ENCODE measurements at places on chromosomes 12 and 14. TPM values are rescaled to one million over a fixed set of nuclear protein-coding genes. Genes with fewer than 3 reads are reported as not detected.
A peak's percentile ranks its signal among the peaks of the same experiment; 100 is the strongest.

DNA sequence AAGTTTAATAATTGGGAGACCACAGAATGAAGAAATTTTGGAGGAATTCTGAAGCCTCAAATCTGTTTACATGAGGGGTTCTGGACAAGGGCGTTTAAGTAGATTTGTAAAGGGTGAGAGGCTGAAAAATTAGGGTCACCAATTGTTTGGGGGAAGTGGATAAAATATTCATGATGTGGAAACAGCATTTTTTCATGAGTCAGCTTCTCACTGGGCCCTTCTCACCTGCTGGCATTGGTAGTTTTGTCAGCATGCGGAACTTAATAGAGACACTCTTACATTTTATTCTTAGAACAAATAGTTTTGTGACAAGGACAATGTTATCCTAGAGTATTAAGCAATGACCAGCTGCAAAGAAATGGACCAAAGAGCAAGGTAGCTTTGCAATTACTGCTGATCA, 634.4 kb downstream of the LRFN5 start:
- DNase-seq: no peak

DNA sequence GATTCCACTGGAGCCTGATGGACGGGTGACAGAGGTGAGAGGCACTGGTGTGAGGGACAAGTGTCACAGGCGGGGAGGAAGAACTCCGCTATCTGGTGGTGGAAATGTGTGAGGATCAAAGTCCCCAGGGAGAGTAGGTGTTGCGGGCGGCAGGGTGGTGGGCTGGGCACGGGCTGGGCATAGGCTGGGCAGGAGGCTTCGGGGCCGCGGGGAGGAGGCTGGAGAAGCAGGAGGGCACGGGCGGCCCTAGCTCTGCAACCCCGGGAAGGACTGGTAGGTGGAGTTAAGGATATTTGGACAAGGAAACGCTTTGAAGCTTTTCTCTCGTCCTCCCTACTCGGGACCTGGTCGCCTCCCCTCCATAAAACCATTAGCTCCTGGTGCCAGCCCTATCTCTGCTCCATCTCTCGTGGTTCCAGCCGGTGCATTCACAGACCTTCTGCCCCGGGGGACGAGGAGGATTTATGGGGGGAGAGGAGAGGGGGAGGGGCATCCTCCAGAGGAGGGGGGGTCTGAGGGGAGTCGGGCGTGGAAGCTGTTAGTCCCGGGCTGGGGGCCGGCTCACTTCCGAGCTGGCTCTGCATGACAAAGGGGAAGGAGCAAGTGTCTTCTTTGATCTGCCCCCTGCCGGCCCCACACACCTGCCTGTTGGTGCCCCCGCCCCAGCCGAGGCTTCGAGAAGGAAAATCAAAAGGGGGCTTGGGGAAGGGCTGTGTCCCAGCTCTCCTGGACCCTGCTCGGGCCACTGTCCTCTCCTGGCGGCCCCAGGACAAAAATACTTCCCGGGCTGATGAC, 504 bp downstream of the WNT5B start:
- DNase-seq: peak; percentile 75

- DNase-seq: no peak
Observed at GRCh38 chr14:67814821-67815220, 1.6 kb downstream of the ZFYVE26 start.

- DNase-seq: no peak
Observed at GRCh38 chr14:92585981-92586937, 72.7 kb downstream of the RIN3 start.

GRCh38 chr12:43079476-43079875, 472.5 kb downstream of the ADAMTS20 start:
- no peak for DNase-seq

- DNase-seq: no peak
Observed at GRCh38 chr12:10455766-10456165, 2.6 kb upstream of the KLRC1 start.

DNA sequence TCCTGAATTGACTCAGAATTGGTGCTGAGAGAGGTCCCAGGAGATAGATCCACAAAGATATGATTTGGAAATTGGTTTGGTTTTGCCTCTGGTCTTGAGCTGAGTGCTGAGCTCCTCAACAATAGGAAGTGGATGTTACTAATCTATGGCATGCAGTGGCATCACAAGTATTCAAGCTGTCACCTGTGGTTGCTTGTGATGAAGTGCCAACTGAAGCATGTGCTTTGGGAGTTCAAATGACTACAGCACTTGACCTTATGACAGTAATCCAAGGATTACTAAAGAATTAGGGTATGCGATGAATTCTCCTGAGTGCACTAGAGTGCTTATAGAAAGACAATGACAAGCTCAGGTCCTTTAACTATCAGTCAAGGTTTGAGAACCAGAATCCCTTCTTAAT, 406.2 kb downstream of the NOVA1 start:
- DNase-seq: no peak

- DNase-seq: no peak
Observed at GRCh38 chr12:30622509-30622908, 73.2 kb downstream of the IPO8 start.

DNA sequence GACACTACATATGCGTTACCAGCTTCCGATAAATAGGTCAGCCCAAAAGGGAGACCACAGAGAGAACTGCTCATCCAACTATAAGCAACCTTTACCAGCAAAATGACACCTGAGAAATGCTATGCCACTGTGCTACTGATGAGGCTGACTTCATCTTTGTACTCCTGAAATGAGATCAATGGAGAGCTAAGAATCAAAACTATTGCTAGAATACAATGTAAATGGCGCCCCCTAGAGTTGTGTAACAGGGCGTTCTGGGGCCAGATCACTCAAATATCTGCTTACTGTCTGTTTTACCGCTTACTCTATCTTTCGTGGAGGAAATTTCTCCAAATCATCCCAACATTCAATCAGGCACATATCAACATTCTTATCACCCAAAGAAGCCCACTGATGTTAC, 4.6 kb downstream of the ZNF384 start:
- DNase-seq: no peak

DNA sequence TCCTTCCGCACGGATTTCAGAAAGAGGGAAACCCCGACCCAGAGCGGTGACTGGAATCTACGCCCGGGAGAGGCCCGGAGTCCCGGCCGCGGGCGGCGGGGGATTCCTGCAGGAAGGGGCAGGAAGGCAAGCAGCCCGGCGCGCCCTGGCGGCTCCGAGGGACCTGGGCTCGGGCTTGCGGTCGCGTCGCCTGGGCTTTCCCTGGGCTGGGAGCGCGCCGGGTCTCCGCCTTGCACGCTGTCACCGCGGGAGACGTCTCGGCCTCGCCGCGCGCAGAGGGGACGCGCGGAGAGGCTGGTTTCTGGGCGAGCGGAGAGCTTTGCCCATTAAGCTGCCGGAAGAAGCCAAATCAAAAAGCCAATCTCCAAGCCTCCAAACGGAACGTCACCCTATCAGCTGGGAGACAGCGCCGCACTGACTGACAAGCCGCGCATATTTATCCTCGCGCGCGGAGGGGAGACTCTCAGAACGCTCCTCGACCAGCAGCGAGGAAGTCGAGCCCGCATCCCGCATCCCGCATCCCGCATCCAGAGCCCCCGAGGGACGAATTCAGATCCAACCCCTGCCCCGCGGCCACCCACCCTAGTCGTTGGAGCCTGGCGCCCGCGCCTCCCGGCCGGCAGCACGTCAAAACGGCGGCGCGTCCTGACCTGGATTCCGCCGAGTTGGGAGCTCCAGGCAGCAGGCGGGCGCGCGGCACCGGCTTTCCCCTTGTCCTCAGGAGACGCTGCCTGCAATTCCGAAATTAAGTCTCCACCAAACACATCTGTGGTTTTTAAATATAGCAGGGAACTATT, at the start of gene SLC8A3:
TSS of gene SLC8A3 (minus strand) at position 293 of the 797 bp plus-strand sequence. CDS start 20,529 bp downstream, outside the sequence.
- peak; percentile 54 for DNase-seq

GRCh38 chr14:71591929-71592328, 340.3 kb upstream of the RGS6 start:
- DNase-seq: no peak

DNA sequence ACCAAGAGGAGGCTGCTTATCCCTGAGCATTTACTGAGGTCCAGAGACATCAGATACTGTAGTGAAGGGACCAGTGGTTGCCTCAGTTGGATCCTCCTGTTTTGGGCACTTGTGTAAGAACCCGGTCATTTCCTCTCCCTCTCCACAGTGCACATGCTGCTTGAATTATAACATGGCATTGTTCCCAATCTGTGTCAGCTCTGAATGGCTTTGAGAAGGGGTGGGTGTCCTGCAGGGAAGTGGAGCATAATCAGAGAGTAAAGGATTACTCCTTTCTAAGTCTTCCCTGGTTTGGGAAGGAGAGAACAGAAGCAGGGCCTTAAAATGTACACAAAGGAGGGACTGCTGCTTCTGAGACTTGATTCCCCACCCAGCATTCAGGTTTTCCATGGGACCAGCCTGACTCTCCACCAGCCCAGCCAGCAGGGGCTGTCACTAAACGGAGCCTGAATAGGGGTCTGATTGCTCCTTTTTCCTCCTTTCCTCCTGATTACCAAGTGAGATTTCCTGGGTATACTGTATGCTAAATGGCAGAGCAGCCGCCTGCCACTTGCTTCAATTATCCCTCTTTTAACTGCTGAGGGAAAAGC, 78.4 kb downstream of the NRXN3 start:
- peak; percentile 38 for DNase-seq

GRCh38 chr14:31090883-31091764, 64.9 kb upstream of the STRN3 start:
- DNase-seq: no peak

DNA sequence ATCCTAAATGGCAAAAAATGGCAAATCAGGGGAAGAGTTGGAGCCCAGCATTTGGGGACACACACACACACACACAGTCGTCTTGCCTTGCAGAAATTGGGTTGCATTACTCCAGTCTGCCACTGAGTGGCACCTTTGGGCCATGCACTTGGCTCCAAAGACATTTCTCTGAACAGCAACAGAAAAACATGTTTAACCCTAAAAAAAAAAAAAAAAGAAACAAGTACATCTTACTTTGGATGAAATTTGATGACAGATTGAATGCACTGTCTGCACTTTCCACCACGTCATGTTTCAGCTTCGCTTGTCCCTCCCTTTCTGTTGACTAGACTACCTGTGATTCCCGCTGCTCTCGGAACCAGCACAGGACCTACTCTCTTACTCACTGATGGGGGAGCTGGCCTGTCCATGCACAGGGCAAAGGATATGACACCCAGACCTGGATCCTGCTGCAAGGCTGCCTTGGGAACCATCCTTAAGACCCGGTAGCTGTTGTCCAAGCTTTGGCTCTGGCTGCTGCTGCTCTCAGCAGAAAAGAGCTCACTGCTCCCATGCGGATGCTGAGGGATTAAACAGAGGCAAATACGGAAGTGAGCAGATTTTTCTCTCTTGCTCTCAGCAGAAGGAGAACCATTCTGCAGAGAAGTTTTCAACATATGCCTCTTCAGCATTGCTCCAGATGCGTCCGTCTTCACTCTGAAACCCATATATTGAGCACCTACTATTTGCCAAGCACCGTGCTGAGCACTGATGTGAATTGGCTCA, 376.8 kb downstream of the DPF3 start:
- DNase-seq: peak; percentile 84

DNA sequence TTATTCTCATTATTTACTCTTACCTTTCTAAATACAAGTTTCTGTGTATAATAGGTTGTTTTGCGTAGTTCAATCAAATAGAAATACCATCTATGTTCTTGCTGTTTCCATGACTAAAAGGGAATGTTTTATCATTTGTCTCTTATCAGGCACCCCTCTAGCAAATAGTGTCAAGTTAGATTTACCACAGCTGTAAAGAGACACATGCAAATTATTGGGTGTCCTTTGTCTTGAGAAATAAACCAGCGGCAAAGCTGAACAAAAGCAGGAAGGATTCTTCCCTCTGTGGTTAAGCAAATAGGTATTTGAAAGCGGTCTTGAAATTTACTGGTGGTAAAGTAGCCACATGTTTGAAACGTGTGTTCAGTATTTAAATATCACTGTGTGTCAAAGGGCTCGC, 405.9 kb downstream of the TMTC2 start:
- DNase-seq: no peak

GRCh38 chr12:89390802-89391673, 38.7 kb upstream of the DUSP6 start:
- DNase-seq: no peak

DNA sequence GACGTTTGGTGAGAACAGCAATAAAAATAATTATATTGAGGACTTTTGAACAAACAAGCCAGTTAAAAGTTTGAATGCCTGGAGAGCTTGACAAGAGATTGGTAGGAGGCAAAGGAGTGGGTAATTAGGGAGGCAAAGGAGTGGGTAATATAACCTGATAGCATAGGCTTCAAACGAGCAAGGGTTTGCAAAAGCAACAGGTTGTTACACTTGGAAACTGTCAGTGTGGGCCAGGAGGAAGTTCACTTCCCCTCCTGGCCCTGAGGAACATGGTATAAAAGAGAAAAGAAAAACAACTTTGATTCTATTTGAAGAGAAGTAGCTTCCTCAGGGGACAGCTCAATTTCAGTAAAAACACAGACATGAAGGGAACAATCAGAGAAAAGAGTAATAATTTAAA, 121.7 kb downstream of the CCER1 start:
- DNase-seq: peak; percentile 57

DNA sequence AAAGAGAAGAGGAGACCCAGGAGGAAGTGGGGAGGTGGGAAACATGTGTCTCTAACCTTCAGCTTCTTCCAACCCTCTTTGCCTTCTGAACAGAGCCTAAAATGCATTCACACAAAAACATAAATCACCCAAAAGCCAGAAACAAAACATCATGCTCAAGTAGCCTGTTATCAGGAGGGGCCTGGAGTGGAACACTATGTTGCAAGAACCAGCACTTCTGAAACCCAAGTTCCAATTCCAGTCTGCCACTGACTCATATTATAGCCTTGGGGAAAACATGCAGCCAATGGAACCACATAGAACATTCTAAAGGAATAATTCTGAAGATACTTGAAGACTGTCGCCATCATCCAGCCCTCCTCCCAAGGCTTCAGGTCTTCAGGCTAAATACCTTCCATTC, 169.8 kb upstream of the PLXNC1 start:
- DNase-seq: no peak

GRCh38 chr12:31517994-31518393, 72.9 kb downstream of the DENND5B start:
- peak; percentile 37 for DNase-seq

DNA sequence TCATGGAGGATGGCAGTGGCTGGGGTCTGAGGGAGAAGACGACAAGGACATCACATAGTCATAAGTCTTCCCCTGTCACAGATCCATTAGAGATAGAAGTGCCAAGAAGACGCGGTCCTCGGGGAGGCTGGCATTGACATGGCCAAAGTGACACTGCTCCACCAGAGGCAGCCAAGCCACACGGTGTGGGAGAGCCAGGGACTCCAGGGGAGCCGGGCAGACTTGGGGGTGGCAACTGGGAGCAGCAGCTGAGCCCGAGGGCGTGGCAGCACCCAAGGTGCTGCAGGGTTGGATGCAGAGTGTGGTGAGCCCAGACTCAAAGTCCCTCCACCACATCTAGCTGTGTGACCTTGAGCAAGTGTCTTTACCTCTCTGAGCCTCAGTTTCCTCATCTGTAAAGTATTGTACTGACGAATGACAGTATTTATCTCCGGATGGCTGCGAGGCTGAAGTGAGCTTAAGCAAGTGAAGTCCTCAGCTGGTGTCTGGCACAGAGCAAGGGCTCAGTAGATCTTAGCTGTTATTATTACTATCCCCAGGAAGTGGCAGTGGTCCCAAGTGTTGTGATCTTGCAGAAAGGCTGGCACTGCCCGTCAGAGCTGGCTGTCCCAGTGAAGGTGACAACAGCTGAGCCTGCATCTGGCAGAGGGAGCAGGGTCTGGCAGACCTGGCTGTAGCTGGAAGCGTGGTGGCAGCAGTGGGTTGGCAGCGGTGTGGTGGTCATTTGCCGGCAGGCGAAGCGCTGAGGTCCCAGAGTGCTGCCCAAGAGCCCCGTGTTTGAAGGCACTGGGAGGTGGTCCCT, 54.9 kb downstream of the ZNF664 start:
- no peak for DNase-seq

GRCh38 chr12:10783252-10783651, 19.2 kb downstream of the TAS2R7 start:
- no peak for DNase-seq

KRT4 gene
- 0.15 TPM for polyA plus RNA-seq

ATP5F1B gene
- 1,584 TPM for polyA plus RNA-seq

PLEKHG7 gene
- 0.45 TPM for polyA plus RNA-seq
